ENCODE measurements at places on chromosomes 11 and 22.
A peak's percentile ranks its signal among the peaks of the same experiment; 100 is the strongest.

DNA sequence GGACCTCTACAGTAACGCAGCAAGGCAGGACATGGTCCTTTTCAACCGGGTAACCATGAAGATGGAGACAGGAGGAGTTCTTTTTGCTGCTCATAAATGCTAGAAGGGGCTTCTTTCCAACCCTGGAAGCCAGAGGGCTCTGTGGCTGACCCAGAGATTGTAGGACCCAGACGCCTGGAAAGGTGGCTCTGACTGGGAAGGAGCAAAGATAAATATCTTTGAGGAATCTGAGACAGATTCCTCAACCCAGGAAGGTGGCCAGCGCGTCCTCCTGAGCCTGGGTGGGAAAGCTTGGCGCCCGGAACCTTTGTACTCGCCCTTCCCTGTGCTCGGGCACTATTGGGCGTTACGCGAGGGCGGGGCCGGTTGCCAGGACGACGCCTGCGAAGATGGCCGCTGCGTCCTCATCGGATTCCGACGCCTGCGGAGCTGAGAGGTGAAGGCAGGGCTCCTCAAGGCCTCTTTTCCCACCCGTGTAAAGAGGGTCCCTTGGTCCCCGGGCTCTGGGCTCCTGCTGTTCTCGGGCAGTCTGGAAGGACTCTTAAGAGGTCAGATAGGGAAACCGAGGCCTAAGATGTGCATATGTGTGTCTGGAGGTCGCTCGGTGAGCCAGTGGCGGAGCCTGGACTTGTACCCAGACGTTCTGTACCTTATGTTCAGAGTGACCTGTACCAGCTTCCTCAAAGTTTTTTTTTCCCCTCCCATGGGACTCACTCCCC, at the start of gene BBS1:
Gene BBS1 (plus strand): TSS at position 365 of the 719 bp plus-strand sequence. CDS start 25 bp downstream, at position 390.
- peak; percentile 78 for DNase-seq

- no peak for DNase-seq
These were observed 31.3 kb downstream of the CTNND1 start for GRCh38 chr11:57792870-57793269.

DNA sequence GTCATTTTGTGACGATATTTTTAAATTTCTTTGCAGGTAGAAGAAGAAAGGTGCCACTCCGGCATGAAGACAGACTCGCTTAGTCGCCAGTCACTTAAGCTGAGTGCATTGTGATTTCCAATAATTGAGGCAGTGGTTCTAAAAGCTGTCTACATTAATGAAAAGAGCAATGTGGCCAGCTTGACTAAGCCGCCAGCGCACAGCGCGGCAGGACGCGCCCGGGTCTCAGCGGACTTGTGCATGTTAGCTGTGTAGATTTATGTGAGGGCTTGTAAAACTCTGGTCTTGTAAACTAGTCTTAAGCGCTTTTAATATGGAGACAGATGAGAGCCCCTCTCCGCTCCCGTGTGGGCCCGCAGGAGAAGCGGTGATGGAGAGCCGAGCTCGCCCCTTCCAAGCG, 5.6 kb downstream of the DGCR8 start:
- no peak for DNase-seq

DNA sequence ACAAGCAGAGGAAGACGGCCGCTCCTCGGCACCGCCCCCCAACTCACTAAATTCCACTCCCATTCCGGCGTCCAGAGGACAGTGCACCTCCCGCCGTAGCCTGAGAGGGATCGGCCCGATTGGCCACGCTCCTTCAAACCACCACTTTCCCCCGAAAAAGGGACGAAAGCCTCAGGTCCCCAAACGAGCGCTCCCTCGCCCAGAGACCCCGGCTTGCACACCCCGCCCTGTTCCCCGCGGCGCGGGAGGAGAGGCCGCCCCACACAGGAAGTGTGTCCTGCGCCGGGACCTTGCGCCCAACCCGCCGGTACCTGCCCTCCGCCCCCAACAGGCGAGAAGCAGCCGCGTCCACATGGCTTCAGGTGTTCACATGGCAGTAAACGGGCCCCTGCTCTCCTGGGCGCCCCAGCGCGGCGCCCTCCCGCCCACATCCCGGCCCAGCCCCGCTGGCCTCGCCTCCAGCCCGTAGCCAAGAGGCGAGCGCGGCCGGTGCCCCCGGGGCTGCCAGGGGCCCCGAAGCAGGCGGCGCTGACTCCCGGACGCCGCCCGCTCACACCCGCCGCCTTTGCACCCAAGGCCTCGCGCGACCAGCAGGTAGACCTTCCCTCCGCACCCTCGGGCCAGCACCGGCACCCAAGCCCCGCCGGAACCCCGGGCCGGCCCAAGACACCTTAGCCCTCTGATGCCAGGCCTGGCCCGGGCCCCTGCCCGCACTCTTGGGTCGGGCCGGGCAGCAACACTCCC, 849 bp downstream of the TCF20 start:
- DNase-seq = peak; percentile 26

DNA sequence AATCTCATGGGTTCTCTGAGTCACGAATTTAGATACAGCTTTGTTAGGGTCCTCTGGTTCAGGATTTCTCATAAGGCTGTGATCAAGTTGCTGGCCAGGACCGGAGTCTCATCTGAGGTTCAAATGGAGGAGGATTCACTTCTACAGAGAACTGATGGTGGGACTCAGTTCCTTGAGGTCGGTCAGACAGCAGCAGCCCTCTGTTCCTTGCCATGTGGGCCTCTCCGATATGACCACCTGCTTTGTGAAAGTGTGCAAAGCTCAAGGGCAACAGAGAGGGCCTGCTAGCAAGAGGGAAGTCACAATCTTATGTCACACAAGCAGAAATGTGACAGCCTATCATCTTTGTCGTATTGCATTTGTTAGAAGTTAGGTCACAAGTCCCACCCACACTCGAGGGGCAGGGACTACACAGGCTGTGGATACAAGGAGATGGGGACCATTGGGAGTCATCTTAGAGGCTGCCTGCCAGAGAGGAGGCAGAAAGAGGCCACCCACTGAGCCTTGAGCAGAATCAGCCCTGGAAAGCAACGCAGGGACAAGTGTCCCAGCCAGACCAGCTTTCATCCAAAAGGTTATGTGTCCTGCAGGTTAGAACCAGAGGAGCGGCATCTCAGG, 34.5 kb downstream of the RPUSD4 start:
- no peak for DNase-seq

GRCh38 chr22:17035246-17035645, 27.2 kb upstream of the GAB4 start:
- no peak for DNase-seq

DNA sequence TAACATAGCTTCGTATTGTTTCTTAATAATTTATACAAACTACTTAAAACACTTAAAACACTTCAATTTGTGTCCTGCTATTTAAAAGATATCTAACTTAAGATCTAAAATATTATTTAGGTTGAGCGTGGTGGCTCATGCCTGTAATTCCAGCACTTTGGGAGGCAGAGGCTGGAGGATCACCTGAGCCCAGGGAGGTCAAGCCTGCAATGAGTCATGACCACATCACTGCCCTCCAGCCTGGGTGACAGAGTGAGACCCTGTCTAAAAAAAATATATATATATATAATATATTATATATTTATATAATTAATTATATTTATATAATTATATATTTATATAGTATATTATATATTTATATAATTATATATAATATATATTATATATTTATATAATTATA, 4.2 kb upstream of the CTR9 start:
- DNase-seq = no peak

- DNase-seq = no peak
These were observed 12.0 kb downstream of the PPIL2 start for GRCh38 chr22:21677606-21678443.

- no peak for DNase-seq
These were observed 10.6 kb upstream of the NNMT start for GRCh38 chr11:114285599-114285998.

- no peak for DNase-seq
These were observed 31.5 kb downstream of the C22orf31 start for GRCh38 chr22:29030016-29030617.

DNA sequence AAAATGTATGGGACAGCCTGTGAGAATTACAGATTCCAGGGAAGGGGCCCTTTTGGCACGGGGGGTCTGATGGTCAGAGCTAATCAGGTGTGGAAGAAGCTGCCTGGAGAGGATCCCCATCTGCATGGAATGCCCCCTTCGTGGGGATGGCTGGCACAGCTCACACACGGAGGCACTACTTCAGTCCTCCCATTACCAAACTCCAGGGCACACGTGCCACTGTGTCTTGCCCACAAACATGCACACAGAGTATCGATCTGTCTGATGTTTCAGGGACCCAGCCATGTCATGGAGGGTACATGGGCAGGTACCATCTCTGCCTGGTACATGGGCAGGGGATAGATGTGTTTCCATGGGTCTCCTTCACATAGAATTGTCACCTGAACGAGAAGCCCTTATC, 14.7 kb downstream of the KCNQ1OT1 start:
- no peak for DNase-seq

GRCh38 chr11:57648801-57649735, 644 bp downstream of the YPEL4 start:
- DNase-seq = no peak

GRCh38 chr11:78181185-78181584, 7.2 kb downstream of the KCTD21 start:
- no peak for DNase-seq

GRCh38 chr11:66073669-66074068, 3.6 kb downstream of the PACS1 start:
- no peak for DNase-seq

- peak; percentile 72 for DNase-seq
These were observed 1.1 kb upstream of the CD6 start for GRCh38 chr11:60970369-60970774.
